Fibroblast of skin of scalp (primary cell): ENCODE measurements at places on chromosomes 7 and 10.

DNA sequence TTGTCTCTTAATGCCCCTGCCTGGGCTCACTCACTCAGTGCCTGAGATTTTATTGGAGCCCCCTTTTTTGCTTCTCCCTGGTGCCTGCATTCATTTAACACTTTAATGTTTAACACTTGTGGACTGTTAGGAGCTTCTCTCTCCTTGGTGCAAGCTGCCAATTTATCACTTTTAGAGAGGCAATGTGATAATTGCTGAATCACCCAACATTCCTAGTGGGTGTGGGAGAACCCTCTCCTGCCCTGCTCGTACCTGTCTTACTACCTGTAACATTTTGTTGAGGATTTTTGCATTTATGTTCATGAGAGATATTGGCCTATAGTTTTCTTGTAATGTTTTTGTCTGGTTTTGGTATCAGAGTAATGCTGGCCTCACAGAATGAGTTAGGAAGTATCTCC lies 13.2 kb downstream of the STAM start:
- DNase-seq, result no peak

- DNase-seq, result no peak
Observed at GRCh38 chr7:93140582-93141191, 7.5 kb downstream of the SAMD9L start.

DNA sequence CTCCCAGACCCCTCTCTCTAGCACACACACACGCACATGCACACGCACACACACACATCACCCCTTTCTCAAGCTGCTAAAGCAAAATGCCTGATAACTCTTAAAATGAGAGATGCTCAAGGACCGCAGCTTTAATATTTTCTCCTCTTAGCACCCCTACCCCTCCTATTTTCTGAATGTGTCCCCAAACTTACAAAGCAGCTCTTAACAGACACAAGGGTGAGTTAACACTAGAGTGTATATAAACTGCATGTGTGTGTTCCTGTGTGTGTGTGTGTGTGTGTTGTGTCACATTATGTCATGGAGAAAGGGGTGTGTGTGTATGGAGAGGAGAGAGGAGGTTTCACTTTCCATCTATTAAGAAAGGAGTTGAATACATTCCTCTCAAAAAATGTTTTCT lies 1.3 kb downstream of the PTN start:
- DNase-seq, result peak; percentile 20

- DNase-seq, result no peak
Observed at GRCh38 chr10:15603446-15604011, 116.2 kb downstream of the ITGA8 start.

GRCh38 chr7:131189488-131189887 lies 138.2 kb upstream of the MKLN1 start:
- DNase-seq, result no peak
